ENCODE measurements at places on chromosomes 5 and 9. TPM values are rescaled to one million over a fixed set of nuclear protein-coding genes. Genes with fewer than 3 reads are reported as not detected.

GRCh38 chr9:113796646-113797426, 79.3 kb upstream of the ZNF618 start:
- DNase-seq: no peak

DNA sequence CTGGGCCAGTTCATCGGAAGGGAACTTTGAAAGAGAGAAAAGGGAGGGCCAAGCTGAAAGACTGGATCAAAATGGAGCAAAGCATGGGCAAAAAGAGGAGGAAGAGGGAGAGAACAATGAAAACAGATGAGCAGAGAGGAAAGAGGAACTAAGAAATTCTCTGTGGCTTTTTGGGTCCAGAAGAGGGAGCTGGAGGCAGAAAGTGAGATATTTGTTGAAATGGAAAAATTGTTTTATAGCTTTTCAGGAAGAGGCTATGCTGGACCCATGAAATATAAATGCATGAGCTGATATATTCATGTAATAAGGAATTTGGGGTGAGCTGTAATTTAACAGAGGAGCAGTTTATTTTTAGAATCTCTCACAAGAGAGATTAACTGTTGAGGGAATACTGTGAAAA, 457.3 kb downstream of the DMAC1 start:
- DNase-seq: no peak

DNA sequence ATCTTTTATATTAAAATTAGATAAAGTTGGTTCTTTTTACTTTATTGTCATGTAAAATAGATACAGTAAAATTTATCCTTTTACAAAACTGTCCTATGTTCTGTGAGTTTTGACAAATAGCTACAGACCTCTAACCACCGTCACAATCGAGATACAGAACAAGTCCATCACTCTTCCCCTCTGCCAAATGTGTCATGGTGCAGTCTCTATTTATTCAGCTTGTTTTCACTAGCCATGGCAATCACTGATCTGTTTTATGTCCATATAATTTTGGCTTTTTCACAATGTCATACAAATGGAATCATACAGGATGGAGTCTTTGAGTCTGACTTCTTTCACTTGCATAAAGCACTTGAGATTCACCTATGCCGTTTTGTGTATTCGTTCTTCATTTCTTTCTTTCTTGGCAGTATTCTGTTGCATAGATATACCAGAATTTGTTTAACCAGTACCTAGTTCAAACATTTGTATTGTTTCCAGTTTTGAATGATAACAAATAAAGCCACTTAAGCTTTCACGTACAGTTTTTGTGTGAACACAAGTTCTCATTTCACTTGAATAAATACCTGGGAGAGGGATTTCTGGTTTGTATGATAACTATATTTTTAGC, 273.2 kb upstream of the MPDZ start:
- DNase-seq: no peak

DNA sequence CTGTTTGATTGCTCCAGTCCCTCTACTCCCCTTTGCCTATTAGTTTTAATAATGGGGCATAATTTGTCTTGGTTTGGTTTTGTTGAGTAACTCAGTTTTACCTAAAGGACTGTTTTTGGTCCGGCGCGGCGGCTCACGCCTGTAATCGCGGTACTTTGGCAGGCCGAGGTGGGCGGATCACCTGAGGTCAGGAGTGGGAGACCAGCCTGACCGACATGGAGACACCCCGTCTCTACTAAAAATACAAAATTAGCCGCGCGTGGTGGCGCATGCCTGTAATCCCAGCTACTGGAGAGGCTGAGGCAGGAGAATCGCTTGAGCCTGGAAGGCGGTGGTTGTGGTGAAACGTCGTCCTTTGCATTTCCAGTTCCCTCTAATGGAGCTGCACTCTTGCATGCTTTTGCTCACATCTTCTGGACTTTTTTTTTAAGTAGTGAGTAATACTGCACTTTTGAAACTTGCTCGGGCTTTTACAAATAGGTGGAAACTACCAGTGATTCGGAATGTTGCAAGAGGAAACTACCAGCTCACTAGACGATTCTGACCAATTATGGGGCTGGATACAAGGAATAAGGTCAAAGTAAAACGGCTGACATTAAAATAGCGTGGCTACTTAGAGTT, 721 bp upstream of the MAML1 start:
- peak; percentile 23 for DNase-seq

PITX1 gene
- 3.9 TPM for total RNA-seq

PELO gene
- 13.3 TPM for total RNA-seq

LCN1 gene
- total RNA-seq: not detected

PAEP gene
- 2.7 TPM for total RNA-seq

Measured in lower leg skin (tissue), 4 donors.